ENCODE measurements at places on chromosomes 13 and 19.

- DNase-seq, result no peak
Measured at GRCh38 chr19:30026933-30027332, 84.9 kb downstream of the URI1 start.

GRCh38 chr19:9819596-9819909 is 674 bp upstream of the FBXL12 start:
- DNase-seq, result peak; percentile 98

DNA sequence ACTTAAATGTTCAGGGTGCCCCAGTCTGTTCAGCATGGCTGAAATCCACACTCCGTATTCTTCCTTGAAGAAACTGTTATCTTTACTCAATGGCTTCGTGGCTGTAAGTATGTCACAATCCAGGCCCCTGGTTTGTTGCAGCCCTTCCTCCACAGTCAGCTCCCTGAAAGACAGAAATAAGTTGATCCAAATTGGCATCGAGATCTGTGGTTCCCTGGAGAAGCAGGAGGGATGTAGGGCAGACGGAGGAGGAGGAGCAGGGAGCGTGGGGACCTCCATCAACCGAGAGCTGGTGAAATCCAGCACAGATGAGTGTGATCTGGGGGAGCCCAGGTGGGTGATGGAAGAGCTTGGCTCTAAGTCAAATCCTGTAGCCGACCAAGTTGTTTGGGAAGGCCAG is 304 bp downstream of the TSPAN16 start:
- no peak for DNase-seq

DNA sequence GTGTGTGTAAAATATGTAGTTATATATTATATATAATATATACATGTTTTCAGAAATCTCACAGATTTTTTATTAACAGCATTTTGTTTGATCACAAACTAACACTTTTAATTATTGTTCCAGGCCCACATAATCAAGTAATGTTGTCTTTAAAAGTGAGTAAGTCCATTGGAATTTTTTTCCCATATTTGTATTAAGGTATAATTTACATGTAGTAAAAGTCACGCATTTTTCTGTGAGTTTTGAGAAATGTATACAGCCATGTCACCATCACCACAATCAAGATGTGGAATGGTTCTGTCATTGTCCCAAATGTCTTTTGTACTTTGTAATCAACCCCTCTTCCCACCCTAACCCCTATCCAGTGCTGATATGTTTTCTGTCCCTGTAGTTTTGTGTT is 120.0 kb upstream of the RFC3 start:
- DNase-seq, result no peak
